ENCODE measurements at places on chromosomes 4 and X.

DNA sequence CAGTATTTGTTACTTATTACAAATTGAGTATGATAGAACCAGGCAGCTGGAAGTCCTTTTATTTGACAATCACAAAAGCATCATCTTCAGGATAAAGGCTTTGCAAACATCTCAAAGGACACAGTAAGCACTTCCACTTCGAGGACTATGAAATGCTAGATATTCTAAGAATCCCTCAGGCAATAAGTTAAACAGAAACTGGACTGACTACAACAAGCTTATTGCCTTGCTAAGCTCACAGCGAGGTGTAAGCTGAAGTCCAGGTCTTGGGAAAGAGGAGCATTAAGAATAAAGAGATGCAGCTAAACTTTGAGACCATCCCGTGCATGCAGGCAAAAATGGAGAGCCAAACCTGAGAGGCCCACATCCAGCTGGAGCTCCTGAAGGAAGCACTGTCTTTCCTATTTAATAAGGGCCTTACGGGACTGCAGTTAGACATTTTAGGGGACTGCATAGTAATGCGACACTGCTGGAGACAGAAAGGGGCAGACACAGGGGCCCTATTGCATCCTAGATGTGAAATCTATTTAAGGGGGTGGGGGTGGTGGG, 38.7 kb downstream of the DCHS2 start:
- no peak for DNase-seq

- no peak for DNase-seq
Observed at GRCh38 chrX:148507418-148507817, 7.0 kb downstream of the AFF2 start.

GRCh38 chr4:12555011-12555410, 929.1 kb downstream of the RAB28 start:
- no peak for DNase-seq

DNA sequence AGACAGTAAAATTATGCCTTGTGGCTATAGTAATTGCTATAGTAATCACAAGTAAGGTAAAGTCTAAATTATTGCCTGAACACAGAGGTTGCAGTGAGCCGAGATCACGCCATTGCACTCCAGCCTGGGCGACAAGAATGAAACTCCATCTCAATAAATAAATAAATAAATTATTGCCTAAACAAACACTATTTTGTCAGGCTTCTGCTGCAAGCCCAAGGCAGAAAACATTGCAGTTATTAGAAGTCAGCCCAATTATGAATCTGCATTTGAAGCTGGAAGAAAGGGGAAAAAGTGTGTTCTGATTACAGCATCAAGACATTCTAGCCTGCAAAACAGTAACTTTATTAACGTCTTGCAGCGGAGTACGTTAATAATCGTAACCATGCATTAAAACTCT, 17.1 kb downstream of the HSD17B13 start:
- DNase-seq = no peak

DNA sequence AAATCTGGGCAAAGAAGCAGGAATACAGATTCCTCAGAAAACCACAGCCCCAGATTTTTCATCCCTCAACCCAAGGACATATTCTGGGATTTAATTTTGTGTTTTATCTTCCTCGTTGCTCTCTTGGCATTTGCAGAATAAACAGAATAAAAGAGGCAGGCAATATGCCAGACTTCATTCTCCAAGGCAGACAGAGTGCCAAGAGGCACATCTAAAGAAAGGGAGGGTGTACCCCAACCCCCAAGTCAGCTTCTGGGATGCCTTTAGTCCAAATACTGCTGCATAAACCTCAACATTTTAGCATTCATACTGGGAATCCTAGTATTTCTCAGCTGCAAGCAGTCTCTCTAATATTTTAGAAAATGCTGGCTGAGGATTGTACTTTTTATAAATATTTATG, 629.2 kb downstream of the KLHL13 start:
- DNase-seq = no peak

- DNase-seq = no peak
Observed at GRCh38 chr4:62324215-62324614, 1124.1 kb downstream of the ADGRL3 start.

- no peak for DNase-seq
Observed at GRCh38 chr4:112563431-112564200, 47.6 kb upstream of the NEUROG2 start.

DNA sequence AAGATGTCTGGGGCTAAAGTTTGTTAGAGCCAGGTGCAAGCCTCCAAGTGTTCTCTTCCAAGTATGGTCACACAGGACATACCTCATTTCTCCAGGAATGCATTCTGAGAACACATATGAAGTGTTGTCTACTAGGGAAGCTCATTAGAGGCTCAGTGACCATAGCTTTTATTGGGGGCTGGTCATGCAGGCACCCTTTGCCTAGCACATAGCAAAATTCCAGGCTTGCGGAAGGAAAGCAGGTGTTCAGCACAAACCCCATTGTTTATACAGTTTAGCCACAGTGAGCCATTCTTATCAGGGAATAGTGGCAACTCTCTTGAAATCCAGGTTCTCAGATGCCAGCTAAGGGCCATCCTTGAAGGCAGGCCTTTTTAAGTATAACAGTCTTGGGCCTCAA, 339.4 kb upstream of the ZCCHC13 start:
- DNase-seq = no peak

GRCh38 chr4:145234091-145234706, 53.8 kb upstream of the OTUD4 start:
- no peak for DNase-seq

GRCh38 chr4:2714918-2715317, 41.2 kb downstream of the TNIP2 start:
- no peak for DNase-seq
